ENCODE measurements at places on chromosomes 6 and 20.

- DNase-seq, result peak; percentile 86
These were observed 5.9 kb downstream of the TMEM63B start for GRCh38 chr6:44133003-44133931.

DNA sequence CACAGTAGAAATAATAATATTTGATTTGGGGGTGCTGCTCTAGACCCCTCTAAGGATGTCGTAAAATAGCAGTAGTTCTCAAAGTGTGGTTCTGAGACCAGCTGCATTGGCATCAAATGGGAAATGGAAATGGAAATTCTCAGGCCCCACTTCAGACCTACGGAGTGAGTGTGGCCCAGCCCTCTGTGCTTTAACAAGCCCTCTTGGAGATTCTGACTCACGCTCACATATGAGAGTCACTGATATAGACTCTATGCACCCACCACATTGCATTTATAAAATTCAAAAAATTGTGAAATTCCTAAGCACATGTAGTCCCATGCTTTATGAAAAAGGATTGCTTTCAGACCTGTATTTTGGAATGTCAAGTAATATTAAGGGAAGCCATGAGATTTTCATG is 14.2 kb upstream of the PPP1R16B start:
- no peak for DNase-seq

- peak; percentile 96 for DNase-seq
These were observed 122.8 kb upstream of the COL21A1 start for GRCh38 chr6:56370127-56370540.

DNA sequence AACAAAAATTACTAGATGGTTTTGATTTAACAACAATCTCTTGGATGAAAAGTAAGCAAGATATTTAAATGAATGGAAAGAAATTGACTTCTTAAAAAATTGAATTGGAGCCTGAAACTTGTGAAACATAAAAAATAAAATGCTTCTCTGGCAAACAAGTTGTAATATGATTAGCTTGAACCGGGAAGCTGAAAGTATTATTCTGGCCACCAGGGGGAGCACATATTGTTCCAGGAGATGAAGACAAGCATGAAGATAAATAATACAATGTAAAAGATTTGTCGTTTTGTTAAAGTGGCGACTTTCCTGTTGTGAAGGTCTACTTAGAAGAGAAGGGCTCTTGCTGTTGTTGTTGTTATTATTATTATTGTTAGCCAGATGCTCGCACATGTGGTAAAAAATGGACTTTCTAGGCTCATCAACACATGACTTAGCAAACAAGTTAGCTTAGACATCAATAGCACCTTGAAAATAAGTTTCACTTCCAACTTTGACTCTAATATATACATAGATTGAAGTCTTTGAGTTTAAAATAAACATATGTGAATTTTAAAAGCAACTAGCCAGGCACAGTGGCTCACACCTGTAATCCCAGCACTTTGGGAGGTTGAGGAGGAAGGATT is 14.2 kb downstream of the PAX1 start:
- peak; percentile 76 for DNase-seq

DNA sequence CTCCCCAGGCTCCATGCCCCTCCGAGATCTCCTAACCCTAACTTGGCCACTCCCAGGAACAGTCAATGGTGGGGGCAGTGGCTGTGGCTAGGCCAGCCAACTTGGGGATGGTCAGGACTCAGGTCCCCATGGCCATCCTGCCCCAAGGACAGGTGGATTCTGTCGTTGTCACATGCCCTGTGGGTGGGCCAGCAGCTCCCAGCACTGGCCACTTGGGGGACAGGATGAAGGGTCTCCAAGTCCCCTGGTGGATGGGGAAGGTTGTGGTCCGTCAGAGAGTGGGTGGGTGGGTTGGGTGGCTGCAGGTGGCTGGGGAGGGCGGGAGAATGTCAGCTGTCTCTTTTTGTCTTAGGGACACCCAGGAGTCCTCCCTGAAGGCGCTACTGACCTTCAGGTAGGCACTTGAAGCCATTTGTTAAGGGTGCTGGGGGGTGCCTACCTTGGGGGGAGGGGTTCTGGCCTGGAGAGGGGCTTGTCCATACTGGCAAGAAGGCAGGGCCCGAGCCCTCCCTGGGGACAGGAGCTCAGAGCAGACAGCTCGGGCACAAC is 5.5 kb downstream of the COL9A3 start:
- no peak for DNase-seq

GRCh38 chr20:58140787-58141425 is 87.5 kb downstream of the ANKRD60 start:
- DNase-seq, result no peak

DNA sequence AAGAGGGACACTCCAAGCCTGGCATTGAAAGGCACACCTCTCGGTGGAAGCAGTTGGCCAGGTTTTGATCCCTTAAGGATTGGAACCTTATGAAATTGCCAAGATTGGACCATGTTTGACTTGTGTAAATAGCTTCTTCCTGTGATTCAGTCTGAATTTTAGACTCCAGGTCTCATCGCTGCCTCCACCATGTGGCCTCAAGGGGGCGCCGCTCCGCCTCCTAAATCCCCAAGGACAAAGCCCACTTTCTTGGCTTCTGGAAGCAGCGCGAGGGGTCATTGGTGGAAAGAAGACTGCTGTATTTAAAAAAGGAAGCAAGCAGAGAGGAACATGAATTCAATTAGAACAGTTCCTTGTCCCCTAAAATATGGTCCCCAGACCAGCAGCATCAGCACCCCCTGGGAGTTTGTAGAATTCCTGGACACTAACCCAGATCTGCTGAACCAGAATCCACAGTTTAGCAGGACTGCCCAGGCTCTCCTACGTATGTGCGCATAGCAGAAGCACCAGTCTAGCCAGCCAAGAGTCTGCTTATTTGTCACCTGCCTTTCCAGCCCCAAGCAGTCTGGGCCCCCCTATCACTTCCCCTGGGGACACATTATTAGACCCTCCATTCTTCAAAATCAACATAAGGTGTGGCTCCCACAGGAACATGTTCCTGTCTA is 108.5 kb downstream of the LY86 start:
- DNase-seq, result peak; percentile 77

GRCh38 chr6:7939864-7940228 is 29.3 kb upstream of the TXNDC5 start:
- no peak for DNase-seq

- DNase-seq, result peak; percentile 89
These were observed at the start of gene PERP for GRCh38 chr6:138107078-138107751. Gene PERP (minus strand): TSS chr6:138107419. CDS start chr6:138107340, 79 bp downstream.

GRCh38 chr20:38842558-38842981 is 37.1 kb downstream of the PPP1R16B start:
- DNase-seq, result no peak

DNA sequence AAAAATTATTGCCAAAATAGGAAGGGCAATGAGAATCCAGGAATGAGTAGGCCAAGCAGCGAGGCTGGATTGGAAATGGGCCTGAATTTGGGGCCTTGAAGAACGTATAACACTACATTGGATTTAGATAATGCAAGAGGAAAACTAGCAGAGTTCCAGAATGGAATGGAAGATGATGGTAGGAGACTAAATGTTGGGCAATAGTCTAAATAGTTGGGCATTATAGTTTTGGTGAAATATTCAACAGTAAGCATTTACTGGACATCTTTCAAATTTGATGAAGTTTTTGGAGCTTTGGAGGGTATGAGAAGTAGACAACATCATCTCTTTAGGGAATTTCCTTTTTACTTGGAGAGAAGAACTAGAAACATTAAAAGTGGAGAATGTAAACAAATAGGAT is 3.4 kb upstream of the JARID2 start:
- DNase-seq, result no peak

GRCh38 chr6:148192310-148192709 is 150.3 kb upstream of the SASH1 start:
- DNase-seq, result no peak

DNA sequence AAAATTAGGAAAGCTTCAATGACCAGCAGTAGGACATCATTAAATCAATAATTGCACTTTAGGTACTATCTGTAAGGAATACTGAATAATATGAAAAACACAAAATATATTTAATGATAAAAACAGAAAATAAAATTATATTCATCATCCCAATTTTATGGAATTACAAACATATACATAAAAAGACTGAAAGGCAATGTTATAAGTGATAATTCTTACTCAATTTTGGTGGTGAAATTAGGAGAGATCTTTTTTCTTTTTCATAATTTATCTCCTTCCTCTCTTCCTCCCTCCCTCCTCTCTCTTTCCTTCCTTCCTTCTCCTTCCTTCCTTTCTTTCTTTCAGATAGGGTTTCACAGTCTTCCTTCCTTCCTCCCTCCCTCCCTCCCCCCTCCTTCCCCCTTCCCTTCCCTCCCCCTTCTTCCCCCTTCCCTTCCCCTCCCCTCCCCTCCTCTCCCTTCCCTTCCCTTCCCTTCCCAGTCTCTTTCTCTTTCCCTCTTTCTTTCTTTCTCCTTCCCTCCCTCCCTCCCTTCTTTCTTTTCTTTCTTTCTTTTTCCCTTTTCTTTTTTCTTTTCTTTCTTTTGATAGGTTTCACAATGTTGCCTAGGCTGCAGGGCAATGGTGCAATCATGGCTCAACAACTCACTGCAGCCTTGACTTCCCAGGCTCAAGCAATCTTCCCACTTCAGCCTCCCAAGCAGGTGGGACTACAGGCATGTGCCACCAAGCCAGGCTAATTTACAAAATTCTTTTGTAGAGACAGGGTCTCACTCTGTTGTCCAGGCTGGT is 36.8 kb downstream of the RSPH3 start:
- no peak for DNase-seq

GRCh38 chr6:4377603-4378002 is 242.2 kb upstream of the ECI2 start:
- DNase-seq, result no peak

DNA sequence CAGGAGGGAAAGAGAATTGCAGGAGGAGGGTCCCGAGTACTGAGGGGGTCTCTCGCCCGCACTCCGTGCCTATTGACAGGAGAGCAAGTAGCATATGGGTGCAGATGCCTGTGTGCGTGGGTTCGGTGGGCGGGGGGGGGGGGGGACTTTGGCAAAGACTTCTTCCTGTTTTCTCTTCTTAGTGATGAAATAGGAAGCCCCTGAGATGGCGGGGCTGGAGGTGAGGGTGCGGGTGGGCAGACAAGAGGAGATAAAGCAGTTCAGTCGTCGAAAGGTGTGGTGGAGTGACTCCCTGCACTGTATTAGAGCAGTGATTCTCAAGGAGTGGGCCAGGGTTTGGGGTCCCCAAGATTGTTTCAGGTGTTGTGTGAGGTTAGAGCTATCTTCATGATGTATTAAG is 3.7 kb downstream of the NAA20 start:
- no peak for DNase-seq

DNA sequence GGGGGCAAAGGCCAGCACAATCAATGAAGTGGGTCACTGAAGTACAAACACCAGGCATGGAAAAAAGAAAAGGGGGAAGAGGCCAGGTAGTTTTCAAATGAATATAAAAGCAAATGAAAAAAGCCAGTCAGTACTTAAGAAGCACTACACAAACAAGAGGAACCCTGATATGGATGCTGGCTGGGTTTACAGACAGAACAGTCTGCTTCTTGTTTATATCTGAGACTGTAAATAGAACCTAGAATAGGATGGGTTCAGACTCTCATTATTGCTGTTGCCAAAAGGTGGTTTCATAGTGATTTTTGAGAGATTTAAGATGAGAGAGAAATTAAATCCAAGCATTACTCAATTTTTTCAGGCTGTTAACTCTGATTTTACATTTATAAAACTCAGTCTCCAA is 24.1 kb downstream of the USP45 start:
- DNase-seq, result no peak

DNA sequence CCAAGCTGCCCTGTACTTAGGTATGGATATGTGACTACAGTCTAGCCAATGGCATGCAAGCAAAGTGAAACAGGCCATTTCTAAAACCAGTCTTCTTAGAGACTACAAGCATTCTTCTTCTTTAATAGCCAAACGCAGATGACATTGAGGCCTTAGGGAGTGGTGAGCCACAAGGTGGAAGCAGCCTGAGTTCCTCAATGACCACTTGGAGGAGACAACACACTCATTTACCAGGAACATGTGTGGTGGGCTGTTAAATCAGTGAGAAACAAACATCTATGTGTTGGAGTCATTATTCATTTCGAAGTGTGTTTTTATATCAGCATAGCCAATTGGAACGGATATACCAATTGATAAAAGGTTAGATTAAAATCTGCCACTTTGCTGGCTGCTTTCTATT is 122.0 kb downstream of the GFRAL start:
- peak; percentile 9 for DNase-seq

GRCh38 chr20:49705358-49705757 is 8.3 kb downstream of the B4GALT5 start:
- DNase-seq, result no peak

GRCh38 chr6:39322306-39322850 is at the start of gene KCNK16:
Gene KCNK16 (minus strand): TSS chr6:39322702. CDS start chr6:39322540, 162 bp downstream.
- DNase-seq, result peak; percentile 56

GRCh38 chr6:21437581-21437980 is 156.0 kb upstream of the SOX4 start:
- DNase-seq, result no peak

GRCh38 chr6:43992126-43992663 is 135.1 kb downstream of the MRPL14 start:
- peak; percentile 28 for DNase-seq

GRCh38 chr6:99138445-99138844 is 190.7 kb upstream of the FBXL4 start:
- DNase-seq, result peak; percentile 24

- no peak for DNase-seq
These were observed 49.8 kb downstream of the ZDHHC14 start for GRCh38 chr6:157430834-157431233.

GRCh38 chr6:1970151-1970561 is 275.2 kb downstream of the GMDS start:
- DNase-seq, result peak; percentile 75

DNA sequence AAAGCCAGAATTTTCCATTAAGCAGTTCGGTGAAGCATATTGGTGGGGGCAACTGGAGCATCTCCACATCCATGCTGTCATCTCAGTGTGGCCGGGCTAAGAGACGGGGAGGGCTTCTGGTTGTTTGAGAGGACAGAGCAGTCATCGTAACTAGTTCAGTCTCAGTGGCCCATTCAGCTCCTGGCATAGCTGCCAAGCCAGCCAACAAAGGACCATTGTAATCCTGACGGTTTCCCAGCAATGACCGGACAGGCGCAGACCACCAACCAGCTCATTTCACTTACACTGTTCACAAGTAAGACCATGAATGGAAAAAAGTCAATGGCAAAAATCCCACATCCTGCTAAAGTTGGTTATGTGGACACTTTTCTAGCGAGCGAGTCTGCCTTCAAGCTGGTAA is 14.9 kb upstream of the HDDC2 start:
- no peak for DNase-seq

GRCh38 chr6:88808381-88808780 is 155.0 kb downstream of the RNGTT start:
- no peak for DNase-seq

DNA sequence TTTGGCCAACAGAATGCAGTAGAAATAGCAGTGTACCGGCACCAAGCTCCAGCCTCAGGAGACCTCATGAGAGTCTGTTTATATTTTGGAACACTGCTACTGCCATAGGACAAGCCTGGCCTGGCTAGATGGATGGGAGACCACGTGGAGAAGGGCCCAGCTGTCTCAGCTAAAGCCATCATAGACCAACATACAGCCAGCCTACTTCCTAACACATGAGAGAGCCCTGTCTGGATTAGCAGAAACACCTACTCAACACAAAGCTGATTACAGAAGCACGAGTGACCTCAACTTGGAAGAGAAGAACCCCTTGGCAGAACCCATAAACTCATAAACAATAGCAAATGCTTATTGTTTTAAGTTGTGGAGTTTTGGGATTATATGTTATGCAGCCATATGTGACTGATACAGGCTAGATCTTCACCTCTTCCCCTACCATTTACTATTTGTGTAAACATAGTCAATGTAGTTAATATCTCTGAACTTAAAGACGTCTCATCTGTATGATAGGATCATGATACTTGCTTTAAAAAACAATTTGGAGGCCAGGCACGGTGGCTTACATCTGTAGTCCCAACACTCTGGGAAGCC is 199.4 kb upstream of the ZNF217 start:
- DNase-seq, result no peak

GRCh38 chr6:119096721-119097565 is 18.5 kb upstream of the FAM184A start:
- DNase-seq, result no peak
